ENCODE measurements at places on chromosomes 13 and 19.

GRCh38 chr13:27455331-27455855, 5.0 kb upstream of the MTIF3 start:
- no peak for DNase-seq

DNA sequence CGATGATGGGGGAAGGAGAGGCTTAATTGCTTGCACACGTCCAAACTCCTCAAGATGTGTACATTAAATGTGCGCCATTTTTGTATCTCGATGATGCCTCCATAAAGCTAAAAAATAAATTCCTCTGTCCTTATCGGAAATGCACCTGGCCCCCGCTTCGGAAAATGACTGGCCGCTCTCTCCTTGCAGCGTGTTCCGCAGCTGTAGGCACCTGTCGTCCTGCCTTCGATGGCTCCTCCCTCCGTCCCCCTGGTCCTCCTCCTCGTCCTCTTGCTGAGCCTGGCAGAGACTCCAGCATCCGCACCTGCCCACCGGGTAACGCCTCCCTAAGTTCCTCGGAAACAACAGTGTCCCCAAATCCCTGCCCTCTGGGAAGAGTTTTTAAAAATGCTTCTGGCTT, 1.1 kb downstream of the GALP start:
- no peak for DNase-seq

DNA sequence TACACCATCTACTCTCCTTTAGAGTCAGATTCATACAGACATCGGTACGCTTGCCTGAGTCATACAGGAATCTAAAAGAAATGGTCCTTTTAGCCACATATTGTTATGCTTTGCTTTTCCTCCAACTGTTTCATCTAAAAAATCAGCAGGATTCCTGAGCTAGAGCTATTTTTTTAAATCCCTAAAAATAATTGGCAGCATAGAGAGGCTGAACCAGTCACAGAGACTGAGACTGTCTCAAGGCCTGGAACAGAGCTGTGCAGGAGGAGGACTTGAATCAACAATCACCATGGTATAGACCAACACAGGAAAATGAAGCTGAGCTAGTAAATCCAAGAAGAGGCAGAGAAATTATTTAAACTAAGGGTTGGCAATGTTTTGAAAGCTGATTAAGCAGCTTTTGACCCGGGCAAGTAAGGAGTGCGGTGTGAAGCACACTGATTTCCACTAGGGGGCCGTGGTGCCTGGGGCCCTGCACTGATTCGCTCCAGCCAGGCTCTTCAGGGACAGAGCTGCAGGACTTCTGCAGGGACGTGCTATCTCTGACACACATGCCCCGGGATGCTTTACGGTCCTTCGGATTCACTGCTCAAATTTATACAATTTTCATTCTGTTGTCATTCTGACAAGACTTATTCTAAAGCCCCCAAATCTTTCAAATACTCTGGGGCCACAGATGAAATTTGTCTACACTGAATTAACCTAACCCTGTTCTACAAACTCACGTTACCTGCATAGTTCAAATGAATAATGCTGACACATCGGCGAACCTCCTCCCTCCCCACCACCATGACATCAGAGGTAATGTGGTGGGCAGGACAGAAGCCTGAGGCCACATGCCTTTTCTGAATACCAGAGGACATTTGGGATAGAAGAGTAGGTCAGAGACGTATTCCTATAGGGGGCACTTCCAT, 87.6 kb upstream of the SLC15A1 start:
- peak; percentile 39 for DNase-seq

DNA sequence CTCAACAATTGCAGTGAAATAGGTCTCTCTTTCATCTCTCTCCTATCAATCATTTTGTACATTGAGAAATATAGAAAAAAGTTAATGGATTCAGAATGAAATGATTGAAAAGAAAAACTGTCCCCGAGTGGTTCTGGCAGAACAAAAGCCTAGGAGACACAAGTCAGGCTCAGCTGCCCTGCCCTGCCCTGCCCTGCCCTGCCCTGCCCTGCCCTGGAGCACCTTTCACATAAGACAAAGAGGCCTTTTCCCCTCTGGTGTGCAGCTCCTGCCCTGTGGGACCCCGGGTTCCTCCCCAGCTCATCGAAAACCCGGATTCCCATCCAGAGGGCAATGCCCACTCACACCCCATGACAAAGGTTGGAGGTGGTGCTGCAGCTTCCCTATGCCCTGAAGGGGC, 94.7 kb downstream of the TEX26 start:
- no peak for DNase-seq

GRCh38 chr19:16771618-16772017, 52.0 kb downstream of the NWD1 start:
- DNase-seq: peak; percentile 59

DNA sequence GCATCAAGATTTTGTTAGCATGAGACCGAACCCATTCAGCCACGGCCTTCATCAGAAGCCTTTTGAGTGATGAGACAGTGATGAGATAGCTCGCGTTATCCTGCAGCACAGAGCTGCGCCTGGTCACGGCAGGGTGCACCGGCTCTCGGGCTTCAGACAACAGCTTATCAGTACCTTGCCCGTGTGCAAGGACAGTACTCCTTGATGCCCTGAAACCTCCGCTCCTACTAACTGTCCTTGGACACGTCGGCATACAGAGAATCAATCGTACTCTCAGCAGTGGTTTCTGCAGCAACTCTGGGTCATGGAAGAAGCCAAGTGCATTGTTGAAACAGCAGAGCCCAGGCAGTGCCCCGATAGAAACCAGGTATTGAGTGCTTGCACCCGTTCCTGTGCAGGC, 40.7 kb downstream of the IRS2 start:
- DNase-seq: no peak

DNA sequence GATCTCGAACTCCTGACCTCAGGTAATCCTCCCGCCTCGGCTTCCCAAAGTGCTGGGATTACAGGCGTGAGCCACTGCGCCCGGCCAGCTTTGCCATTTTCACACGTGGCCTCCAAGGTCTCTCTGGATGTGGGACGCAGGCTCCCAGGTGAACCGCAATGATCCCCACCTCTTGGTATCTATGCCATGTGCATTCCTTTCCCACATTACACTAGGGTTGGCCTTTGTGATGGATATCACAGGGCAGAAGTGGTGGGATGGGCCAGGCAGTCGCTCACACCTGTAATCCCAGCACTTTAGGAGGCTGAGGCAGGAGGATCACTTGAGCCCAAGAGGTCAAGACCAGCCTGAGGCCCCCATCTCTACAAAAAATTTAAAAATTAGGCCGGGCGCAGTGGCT, 22.4 kb downstream of the FGF21 start:
- DNase-seq: no peak

DNA sequence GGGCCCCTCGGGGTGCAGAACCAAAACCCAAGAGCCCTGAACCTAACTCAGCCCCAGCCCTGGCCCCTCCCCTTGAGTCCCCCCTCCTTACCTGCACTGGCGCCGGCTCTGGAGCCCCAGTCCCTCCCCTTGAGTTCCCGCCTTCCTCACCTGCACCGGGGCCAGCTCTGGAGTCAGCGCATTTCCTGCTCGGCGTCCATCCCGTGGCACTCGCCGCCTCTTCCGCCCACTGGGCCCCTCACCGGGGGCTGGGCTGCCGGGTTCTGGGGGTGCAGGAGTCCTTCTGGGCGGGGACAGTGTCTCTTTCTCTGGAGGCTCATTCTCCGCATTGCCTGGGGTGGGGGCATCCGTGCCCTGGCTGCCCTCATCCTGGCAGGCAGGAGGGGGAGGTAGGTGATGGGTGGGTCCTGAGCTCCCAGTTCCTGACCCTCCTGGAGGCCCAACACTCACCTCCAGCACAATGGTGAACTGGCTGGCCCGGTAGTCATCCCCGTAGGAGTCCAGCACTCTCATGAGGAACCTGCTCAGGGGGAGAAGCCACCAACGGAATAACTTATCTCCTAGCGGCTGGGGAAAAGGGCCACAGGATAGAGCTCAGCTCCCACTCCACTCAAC, 5.3 kb downstream of the NDUFA3 start:
- peak; percentile 41 for DNase-seq

- peak; percentile 17 for DNase-seq
These were observed 59.9 kb upstream of the ZNF85 start for GRCh38 chr19:20863176-20863575.

GRCh38 chr19:49718511-49718910, 27.6 kb downstream of the CPT1C start:
- DNase-seq: no peak

- no peak for DNase-seq
These were observed 26.4 kb upstream of the ZNF507 start for GRCh38 chr19:32318884-32319520.

- DNase-seq: no peak
These were observed 35.7 kb downstream of the TFDP1 start for GRCh38 chr13:113620036-113620796.

- DNase-seq: no peak
These were observed 19.9 kb downstream of the ZNF574 start for GRCh38 chr19:42095814-42096230.

GRCh38 chr19:8618751-8619150, 8.2 kb upstream of the ADAMTS10 start:
- DNase-seq: no peak

- DNase-seq: no peak
These were observed 17.3 kb downstream of the ZSWIM4 start for GRCh38 chr19:13812544-13812943.

DNA sequence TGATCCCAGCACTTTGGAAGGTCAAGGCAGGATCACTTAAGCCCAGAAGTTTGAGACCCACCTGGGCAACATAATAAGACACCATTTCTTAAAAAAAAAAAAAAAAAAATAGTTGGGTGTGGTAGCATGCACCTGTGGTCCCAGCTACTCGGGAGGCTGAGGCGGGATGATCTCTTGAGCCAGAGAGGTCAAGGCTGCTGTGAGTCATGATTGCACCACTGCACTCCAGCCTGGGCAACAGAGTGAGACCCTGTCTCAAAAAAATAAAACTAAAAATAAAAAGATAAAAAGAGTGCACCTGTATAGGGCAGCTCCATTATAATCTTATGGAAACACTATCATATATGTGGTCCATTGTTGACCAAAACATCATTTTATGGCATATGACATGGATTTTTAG, 25.5 kb upstream of the STARD13 start:
- DNase-seq: no peak

GRCh38 chr19:31185261-31185660, 164.0 kb downstream of the TSHZ3 start:
- no peak for DNase-seq

DNA sequence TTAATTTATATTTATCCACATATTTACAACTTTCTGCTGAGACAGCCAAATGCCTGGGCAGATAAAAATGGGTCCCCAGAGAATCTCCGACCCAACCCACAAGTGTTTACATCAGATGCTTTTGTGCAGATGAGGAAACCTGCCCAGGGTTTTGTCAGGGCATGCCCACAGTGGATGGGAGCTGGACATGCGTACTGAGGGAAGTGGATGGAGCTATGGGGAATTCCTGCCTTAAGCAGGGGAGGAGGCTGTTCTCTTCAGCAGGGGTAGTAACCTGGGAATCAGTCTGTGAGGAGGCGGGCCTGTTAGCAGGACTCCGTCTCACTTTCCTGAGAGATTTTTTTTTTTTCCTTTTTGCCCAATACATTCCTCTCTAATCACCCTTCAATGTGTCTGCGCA, 122.9 kb downstream of the RFC3 start:
- no peak for DNase-seq

DNA sequence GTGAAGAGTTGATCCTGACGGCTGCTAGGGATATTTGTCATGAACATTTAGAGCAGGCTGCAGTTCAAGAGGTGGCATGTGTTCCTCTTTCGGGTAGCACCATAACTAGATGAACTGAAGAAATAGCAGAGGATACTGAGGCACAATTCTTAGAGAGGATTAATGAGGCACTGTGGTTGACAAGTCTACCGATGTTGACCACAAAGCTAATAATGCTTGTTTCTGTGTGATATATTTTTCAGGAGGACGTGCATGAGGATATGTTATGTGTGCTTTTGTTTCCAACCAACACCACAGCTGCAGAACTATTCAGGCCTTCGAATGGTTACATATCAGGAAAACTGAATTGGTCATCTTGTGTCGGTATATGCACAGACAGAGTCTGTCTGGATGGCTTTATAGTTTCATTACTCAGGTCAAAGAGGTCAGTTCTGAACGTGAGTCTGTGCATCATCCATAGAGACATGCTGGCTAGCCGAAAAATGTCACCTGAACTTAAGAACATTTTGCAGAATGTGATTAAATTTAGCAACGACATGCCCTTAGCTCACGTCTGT, 210.1 kb upstream of the IRS2 start:
- DNase-seq: no peak

DNA sequence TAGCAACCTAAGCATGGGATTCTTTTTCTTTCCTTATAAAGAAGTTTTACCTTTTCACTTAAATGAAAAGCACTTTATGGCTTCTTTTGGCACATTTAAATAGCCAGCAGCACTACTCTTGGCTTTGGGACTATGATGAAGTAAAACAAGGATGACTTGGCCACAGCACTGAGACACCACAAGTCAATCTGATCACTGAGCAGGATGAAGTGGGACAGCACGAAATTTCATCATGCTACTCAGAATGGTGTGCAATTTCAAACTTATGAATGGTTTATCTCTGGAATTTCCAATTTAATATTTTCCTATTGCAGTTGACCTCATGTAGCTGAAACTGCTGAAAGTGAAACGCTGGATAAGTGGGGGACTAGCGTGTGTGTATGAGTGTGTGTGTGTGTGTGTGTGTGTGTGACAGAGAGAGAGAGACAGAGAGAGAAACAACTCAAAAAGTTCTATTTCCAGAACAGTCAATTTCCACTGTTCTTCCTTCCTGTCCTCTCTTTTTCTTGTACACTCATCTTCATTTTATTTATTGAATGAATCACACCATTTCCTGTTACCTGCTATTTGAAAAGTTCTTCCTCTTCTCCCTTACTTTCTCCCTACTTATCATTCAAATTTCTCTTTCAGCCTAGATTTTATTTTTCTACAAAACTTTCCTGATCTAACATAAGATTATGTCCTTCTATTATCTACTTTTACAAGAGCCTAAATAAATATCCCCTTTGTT, 414.2 kb upstream of the MIR17HG start:
- DNase-seq: no peak

GRCh38 chr19:14070268-14071050, 2.1 kb upstream of the MISP3 start:
- DNase-seq: no peak

- DNase-seq: no peak
These were observed 641 bp upstream of the SOX21 start for GRCh38 chr13:94712812-94713560.

Data from pancreas (tissue), 10 donors.